Cortex of kidney (tissue), 1 donor: ENCODE measurements at places on chromosomes 12 and 14.

DNA sequence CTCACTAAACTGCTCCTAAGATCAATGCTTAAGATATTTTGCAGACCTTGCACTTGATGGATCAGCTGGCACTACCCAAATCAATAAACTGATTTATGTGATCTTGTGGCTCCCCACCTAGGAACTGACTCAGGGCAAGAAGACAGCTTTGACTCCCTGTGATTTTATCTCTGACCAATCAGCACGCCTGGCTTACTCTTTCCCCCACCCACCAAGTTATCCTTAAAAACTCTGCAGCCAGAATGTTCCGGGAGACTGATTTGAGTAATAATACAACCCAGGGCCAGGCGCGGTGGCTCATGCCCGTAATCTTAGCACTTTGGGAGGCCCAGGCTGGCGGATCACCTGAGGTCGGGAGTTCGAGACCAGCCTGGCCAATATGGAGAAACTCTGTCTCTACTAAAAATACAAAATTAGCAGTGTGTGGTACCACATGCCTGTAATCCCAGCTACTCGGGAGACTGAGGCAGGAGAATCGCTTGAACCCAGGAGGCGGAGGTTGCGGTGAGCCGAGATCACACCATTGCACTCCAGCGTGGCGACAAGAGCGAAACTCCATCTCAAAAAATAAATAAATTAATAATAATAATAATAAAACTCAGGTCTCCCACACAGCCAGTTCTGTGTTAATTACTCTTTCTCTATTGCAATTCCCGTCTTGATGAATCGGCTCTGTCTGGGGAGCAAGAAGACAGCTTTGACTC lies 12.0 kb downstream of the MORN3 start:
- DNase-seq, result no peak

DNA sequence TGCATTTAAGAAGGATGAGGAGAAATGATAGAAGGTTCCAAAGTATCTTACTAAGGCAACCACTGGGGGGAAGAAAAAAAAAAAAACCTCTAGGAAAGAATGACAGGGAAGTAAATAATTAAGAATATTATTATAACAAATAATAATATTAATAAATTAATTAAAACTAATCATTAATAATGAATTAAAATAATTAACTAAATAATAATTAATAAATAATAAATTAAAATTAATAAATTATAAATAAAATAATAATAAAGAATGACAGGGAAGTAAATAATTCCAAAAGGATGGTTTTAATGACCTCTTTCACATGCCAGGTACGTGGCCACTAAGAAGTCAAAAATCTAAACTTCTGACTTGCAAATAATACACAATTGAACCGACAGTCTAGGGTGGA lies 9.9 kb downstream of the DBX2 start:
- no peak for DNase-seq

DNA sequence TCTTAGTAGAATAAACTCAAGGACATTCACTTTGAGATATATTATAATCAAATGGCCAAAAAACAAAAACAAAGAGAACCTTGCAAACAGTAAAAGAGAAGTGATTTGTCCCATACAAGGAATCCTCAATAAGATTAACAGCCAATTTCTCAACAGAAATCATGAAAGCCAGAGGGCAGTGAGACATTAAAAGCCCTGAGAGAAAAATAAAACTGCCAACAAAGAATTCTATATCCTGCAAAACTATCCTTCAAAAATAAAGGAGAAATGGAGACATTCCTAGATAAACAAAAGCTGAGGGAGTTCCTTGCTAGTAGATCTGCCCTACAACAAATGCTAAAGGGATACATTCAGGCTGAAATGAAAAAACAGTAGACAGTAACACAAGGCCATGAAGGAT lies 78.1 kb downstream of the CMKLR1 start:
- DNase-seq, result no peak

DNA sequence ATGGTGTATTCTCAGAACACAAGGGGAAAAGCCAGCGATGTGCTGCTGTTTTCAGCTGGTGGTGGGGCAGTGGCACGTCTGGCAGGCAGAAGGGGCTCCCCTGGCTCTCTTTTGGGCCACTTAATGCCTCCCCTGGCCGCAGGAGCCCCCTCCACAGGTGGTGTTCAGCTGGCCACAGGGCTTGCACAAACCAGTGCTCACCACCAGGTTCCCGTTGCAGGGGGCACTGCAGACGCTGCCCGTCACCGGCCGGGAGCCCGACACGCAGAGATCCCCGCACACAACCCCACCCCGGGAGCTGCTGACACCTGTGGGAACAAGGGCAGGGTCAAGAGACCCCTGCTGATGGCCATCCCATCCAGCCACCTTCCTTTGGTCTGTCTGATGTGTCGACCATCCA lies 6.7 kb downstream of the KRT83 start:
- DNase-seq, result no peak

DNA sequence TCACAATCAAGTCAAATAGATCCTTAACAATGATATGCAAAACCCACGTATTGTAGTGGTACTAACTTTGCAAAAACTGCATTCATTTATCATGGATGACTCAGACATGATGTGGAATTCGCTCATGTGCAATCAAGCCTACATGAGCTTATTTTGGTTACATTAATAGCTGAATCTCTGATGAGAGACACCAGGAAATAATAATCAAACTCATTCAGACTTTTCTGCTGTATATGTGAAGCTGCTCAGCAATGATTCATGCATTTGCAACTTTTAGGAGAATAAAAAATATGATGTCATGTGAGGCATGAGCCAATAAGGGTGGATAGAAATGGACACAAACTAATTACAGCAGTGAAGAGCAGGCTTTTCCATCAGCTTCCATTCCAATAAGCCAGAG lies 1075.8 kb upstream of the TMEM132C start:
- DNase-seq, result no peak

GRCh38 chr14:74411671-74412070 lies 14.3 kb downstream of the SYNDIG1L start:
- DNase-seq, result no peak

DNA sequence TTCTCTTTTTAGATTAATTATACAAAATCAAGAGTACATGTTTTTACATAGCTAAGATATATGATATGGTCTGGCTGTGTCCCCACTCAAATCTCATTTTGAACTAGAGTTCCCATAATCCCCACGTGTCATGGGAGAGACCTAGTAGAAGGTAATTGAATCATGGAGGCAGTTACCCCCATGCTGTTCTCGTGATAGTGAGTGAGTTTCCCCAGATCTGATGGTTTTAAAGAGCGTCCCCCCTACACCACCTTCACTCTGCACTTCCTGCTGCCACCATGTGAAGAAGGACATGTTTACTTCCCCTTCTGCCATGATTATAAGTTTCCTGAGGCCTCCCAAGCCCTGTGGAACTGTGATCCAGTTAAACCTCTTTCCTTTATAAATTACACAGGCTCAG lies 21.4 kb upstream of the DRAM1 start:
- no peak for DNase-seq

GRCh38 chr12:112017041-112017440 lies 3.8 kb downstream of the ERP29 start:
- DNase-seq, result no peak

DNA sequence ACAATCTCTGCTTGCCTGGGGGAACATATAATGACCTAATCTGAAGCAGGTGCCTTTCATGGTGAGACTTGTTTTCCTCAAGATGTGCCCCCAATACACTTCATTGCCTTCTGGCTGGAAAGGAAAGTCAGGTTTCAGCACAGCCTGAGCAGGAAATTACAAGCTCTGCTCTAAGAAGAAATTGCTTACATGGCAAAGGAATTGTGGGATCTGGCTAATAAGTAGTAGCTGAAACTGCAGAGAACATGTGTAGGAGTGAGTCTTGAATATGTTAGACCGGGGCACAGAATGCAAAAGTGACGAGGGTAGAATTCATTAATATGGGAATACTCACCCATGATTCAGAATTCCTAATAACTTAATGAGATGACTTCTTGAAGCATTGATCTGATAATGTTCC lies 6.3 kb upstream of the CFAP54 start:
- DNase-seq, result no peak

- no peak for DNase-seq
Observed at GRCh38 chr14:106874350-106874749, 1348.0 kb downstream of the TMEM121 start.

- DNase-seq, result no peak
Observed at GRCh38 chr12:106138357-106138632, 459 bp downstream of the NUAK1 start.

DNA sequence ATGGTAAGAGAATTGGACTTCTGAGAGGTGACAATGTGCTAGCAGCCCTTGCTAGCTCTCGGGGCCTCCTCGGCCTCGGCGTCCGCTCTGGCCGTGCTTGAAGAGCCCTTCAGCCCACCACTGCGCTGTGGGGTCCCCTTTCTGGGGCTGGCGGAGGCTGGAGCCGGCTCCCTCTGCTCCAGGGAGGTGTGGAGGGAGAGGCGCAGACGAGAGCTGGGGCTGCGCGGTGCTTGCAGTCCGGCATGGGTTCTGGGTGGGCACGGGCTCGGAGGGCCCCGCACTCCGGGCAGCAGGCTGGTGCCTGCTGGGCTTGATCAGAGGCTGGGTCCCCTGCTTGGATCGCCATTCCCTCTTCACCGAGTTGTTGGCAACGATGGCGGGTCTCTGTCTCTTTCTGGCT lies 226.4 kb upstream of the AMIGO2 start:
- DNase-seq, result no peak

- no peak for DNase-seq
Observed at GRCh38 chr14:68099495-68100045, 280.0 kb downstream of the RAD51B start.

GRCh38 chr12:104999347-104999685 lies 13.2 kb downstream of the NOPCHAP1 start:
- DNase-seq, result no peak

DNA sequence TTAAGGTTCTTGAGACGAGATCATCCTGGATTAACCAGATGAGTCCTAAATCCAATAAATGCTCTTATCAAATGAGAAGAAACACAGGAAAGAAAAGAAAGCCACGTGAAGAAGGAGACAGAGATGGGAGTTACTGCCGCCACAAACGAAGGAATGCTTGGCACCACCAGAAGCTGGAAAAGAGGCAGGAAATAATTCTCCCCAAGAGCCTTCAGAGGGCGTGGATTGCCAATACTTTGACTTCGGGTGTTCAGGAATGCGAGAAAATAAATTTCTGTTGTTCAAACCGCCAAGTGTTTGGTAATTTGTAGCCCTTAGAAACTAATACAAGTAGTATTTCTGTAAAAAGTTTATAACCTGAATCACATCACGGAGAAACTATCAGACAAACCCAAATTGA lies 31.3 kb downstream of the ABCD2 start:
- no peak for DNase-seq

DNA sequence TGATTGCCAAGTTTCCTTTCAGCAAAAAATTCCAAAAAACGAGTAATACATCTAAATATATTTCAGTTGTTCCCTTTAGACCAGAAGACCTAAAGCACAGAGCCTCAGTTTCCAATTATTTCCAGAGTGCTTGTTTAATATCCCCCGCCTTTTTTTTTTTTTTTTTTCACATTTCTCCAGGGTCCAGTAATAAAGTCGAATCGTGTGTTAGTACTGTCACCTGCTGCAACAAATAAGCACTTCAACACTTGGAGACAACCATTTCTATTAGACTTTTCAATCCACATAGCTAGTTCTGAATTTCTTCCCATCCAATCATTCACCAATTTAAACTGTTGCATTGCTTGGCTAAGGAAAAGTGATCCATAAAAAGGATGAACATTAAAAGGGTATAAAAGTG lies 13.6 kb downstream of the PDE6H start:
- DNase-seq, result no peak

DNA sequence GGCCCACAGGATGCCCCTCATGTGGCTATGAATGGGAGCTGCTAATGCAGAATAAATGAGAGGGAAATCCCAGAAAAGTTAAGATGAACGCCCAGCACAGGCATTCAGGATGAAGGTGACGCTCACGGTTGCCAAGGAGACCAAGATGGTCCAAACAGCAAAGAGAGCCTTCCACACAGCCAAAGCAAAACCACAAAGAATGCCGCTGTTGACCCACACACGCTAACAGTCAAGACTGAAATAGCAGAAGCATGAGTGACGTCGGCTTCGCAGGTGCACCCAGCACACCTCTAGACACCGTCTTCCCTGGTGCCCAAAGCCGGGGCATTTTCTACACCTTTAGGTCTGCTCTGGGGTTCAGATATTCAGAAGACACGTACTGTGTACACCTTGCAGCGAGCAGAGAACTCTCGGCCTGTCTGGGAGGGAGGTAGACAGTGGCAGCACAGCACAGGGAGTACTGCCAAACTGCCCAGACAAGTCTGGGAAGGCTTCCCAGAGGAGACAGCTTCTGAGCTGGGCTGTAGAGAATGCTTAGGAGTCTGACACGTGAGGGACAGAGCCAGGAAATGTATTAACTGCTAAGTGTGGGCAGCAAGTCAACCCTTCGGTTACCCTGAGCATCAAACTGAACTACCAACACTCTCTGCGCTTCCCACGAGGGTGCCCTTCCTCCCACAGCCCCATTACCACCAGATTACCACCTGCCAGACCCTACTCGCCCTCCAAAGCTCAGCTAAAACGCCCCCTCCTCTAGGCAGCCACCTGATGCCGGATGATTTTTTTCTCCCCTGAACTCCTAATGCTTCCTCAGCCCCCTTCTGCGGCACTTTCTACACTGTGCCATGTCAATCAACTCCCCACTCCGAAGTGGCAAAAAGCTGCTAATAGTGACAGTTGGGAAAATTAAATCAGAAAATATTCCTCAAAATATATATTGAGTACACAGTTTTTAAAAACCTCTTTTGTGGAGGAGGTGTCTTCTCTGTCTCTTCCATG lies 50.1 kb downstream of the CCDC88C start:
- DNase-seq, result no peak

DNA sequence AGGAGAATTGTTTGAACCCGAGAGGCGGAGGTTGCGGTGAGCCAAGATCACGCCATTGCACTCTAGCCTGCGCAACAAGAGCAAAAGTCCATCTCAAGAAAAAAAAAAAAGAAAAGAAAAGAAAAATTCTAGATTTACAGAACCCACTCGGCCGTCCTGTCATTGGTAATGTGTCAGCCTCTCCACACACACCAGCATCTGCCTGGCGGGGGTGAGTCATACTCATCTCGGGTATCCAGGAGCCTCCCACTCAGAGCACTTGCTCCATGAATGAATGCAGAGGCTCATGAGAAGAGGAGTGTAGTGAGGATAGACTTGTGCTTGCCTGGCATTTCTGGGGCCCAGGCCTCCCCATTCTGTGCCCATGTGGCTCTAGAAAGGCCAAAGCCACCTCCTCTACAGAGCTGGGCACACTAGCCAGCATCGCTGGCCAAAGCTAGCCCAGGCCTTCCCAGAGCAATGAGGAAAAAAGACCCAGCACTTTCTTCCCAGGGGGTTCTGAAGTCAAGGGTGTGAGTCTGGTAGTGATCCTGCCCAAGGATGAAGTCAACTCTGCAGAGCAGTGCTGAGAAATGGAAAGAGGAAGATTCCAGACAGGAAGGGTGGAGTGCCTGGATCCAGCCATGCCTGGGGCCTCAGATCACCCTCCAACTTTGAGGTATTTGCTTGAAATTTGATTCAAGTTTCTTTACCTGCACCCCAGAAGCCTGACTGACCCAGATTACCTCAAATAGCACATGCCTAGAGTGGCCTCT lies 31.2 kb upstream of the KLC1 start:
- no peak for DNase-seq
